ENCODE measurements at places on chromosomes 7 and 10. TPM values are rescaled to one million over a fixed set of nuclear protein-coding genes. Genes with fewer than 3 reads are reported as not detected.

Gene ZNF680
- 30.3 TPM for total RNA-seq

Gene CYP3A4
- 1.7 TPM for total RNA-seq

DNA sequence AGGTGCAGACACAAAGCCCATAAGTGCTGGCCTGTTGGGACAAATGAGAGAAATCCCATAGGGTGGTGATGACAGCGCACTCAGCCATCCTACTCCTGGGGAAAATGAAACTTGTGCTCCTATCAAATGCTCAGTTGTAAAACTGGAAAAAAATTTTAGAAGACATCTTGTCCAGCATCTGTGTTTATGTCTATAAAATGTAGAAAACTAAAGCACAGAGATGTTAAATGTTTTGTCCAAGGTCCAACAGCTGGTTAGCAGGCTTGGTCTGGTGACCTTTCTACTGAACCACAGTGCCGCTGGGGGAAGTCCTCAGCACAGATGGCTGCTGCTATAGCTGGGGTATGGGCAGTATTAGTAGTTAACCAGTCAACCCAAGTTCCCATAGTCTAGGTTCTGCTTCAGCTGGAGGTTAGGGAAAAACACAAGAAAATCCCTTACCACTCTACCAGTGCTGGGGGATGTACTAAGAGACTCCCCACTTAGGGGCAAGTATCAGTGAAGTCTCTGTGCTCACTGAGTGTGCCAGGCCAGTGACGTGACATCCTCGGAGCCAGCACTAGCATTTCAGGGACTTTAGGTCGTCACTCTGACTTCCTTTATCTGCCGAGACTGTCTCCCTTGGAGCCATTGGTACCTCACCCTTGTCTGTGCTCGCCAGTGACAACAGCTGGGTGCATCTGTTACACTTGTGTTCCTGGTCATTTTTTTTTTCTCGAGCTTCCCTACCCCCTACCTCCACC is 1.9 kb downstream of the TSPAN33 start:
- DNase-seq: no peak

DNA sequence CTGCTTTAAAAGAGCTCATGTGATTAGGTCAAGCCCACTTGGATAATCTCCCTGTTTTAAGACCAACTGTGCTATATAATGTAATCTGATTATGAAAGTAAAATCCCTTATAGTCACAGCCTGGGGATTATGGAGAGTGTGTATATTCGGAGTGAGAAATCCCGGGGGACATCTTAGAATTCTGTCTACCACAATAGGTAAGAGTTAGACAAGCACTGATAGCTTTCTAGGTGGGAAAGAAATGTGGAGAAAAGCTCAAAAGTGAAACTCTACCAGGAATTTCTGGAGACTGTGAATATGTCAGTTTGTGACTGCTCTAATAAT is 2.9 kb upstream of the VCL start:
- no peak for DNase-seq

DNA sequence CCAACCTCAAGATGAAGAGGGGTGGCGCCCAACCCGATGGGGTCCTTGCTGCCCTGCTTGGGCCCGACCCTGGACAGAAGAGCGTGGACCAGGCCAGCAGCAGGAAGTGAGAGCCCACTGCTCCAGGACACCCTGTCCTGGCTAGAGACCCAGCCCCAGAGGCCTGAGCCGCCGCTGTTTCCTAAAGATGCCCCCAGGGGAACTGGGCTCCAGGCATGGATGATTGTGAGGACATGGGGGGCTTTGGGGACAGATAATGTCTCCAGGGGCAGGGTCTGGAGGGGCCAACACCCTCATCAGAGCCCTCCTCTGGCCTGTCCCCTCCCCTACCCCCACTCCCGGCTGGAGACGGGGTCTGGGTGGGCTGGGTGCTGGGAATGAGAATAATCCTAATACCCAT is 71.7 kb downstream of the MYL10 start:
- DNase-seq: no peak

Gene C10orf105
- total RNA-seq: 0.18 TPM

- no peak for DNase-seq
Observed at GRCh38 chr7:135121868-135122267, 26.0 kb upstream of the TMEM140 start.

Gene CXCL12
- 106 TPM for total RNA-seq

- DNase-seq: no peak
Observed at GRCh38 chr7:19715499-19715898, 6.7 kb upstream of the POLR1F start.

- no peak for DNase-seq
Observed at GRCh38 chr10:46198516-46198915, 88.3 kb upstream of the ANTXRL start.

DNA sequence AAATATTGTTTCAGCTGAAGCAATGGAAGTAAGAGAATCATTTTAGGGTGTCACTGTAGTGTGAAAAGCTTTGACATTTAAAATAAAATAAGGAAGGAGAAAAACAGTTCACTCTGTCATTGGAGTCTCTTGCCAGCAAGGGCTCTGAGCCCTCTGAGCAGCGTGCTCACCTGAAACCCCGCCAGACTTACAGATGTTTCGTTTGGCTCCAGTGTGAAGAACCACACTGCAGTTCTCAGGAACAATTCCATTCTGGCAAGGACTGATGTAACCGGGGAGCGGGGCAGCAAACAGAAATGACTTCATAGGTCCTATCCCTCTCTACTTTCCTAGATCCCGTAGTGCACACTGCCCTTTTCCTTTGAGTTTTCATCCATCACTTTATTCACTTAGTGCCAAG is 164.3 kb downstream of the CELF2 start:
- peak; percentile 75 for DNase-seq

Gene SSC4D
- total RNA-seq: 0.89 TPM

- DNase-seq: no peak
Observed at GRCh38 chr10:70445718-70446657, 4.5 kb upstream of the NODAL start.

Gene CCDC172
- total RNA-seq: not detected

Gene ITGB8
- 30.4 TPM for total RNA-seq

DNA sequence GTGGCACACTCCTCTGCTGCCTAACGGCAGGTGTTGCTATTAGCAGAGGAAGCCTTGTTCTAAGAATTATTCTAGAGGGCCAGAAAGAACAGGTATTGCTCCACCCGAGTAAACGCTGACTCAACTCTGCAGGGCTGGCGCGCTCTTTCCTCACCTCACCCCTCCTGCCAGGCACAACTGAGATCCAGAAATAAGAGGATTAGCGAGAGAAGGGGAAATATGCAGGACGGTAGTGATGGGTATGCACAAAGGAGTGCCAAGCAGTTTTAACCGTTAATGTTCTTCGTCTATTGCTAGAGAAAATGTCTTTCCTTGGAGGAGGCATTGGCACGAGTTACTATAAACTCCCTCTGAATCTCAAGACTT is 369 bp upstream of the SCIN start:
- no peak for DNase-seq

DNA sequence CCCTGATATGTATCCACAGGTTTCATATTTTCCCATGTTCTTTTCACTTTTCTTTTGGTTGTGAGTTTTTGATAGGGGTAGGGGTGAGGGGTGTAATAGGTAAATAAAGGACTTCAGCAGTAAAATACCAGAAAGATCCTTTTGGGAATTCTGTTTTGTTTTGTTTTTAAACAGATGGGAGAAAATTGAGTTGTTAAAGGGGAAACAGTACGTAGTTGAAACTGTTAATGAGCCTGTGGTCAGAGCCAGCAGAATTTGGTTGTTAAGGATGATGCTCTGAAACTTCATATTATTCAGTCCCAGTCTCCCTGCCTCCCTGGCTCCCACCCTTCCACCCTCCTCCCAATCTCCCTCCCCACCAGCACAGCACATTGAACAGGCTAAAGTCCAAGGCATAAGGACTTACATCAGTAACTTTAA is 195.9 kb downstream of the CREB5 start:
- no peak for DNase-seq

Gene NUTM2A
- 1.5 TPM for total RNA-seq

- no peak for DNase-seq
Observed at GRCh38 chr7:22563621-22564241, 63.7 kb upstream of the STEAP1B start.

Gene COL1A2
- 438 TPM for total RNA-seq

Gene CLRN3
- total RNA-seq: not detected

DNA sequence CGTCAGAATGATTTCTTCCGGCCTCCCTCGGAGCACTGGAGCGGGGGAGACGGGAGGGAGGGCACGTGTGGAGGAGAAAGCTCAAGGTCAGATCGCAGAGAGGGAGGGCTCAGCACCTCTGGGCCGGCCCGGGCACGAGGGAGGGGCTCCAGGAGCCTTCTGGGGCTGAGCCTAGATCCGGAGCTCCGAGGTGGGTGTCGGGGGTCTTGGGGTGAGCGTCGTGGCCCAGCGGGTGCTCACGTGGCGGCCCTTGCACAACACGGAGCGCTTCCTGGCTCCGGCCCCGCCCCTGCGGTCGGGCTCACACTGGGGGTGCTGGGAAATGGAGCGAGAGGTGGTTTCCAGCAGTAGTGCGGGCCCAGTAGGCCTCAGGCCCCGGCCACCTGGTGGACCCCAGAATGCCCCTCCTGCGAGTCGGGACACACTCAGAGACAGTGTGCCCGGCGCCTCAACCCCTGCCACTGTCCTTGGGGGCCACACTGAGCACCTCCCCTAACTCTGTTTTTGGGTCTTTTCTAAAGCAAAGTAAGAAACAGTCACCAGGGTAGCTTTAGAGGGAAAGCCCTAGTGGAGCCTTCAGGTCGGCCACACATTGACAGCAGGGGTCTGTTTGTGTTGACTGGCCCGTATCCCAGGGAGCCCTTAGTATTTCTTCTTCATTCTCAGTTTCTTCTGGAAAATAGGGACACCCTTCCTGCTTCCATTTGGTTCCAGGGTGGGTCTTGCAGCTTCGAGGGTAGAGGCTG is 798 bp downstream of the PPIF start:
- peak; percentile 77 for DNase-seq

DNA sequence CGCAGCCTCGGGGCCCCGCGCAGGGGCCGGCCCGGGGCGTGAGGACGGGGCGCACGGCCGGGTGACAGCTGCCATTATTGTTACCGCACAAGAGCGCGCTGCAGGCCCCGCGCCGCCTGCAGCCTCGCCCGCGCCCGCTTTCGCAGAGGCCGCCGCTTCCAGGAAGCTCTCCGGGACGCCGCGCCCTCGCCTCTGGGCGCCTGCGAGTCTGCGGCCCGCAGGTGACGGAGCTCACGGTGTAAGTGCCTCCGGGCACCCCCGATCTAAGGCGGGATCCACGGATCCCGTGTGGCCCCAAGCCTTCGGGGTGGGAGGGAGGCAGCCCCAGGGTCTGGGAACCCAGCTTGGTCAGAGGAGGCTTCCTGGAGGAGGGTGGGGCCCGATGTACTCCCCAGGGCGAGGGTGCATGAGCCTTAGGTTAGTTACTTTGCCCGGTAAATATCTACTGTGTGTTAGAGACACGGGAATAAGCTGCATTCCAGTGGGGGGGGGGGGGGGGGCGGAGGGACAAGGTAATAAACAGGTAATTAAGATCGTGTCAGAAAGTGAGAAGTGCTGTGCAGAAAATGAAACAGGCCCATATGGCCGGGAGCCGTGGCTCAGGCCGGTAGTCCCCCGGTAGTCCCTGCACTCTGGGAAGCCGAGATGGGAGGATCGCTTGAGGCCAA is 638 bp downstream of the IQCE start:
- peak; percentile 12 for DNase-seq

DNA sequence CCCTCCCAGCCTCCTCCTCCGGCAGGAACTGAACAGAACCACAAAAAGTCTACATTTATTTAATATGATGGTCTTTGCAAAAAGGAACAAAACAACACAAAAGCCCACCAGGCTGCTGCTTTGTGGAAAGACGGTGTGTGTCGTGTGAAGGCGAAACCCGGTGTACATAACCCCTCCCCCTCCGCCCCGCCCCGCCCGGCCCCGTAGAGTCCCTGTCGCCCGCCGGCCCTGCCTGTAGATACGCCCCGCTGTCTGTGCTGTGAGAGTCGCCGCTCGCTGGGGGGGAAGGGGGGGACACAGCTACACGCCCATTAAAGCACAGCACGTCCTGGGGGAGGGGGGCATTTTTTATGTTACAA is 83.3 kb downstream of the PAX2 start:
- DNase-seq: no peak

Gene SLC39A12
- total RNA-seq: not detected

DNA sequence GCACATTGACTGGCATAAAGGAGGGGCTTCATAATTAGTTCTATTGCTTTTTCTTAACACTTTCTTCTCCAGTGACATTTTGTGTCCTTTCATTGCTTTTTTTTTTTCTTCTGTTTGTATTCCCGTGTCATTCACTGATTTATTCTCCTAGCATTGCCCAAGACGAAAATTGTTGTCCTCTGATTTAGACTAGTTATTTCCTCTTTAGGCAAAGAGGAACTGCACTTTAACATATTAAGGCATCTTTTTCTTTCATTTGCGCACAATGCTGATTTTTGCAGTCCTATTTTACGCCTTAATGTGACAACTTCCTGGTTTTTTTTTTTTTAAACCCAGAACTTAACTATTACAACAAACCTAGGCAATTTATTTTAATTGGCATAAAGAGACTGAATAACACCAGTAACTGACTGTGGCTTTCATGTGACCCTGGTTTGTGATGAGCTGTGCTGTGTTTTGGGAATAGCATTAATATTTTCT is 39.7 kb downstream of the ARID5B start:
- no peak for DNase-seq

- DNase-seq: no peak
Observed at GRCh38 chr10:51007781-51008180, 66.5 kb upstream of the PRKG1 start.

DNA sequence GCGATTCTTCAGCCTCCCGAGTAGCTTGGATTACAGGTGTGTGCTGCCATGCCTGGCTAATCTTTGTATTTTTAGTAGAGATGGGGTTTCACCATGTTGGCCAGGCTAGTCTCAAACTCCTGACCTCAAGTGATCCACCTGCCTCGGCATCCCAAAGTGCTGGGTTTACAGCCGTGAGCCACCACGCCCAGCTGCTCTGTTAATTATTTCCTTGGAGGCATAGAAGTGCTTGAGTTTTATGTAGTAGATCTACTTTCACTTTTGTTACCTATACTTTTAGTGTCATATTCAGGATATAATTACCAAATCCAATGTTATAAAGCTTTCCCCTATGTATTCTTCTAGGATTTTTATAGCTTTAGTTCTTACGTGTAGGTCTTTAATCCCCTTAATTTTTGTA is 1093.0 kb downstream of the GATA3 start:
- DNase-seq: no peak

GRCh38 chr10:101682172-101682825 is 12.7 kb downstream of the FBXW4 start:
- DNase-seq: no peak

DNA sequence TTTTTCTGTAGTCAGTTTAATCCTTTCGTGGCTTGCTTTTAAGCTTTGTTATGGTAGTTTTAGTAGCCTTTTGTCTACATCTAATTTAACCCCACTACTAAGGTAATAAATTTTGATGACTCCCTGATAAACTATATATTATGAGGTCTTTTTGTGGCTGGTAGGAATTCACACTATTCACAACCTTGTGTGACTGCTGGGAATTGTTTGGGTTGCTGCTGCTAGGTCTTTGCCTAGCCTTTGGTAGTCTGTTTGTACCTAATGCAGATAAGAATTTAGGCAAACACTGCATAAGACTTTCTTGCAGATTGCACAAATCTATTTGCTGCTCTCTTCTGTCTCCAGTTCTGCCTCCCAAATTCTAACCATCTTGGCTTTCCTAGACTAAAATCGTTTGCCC is 58.3 kb downstream of the SHOC2 start:
- no peak for DNase-seq

GRCh38 chr7:114936471-114936870 is 14.6 kb downstream of the MDFIC start:
- DNase-seq: no peak

Gene AKR1C1
- total RNA-seq: 22.9 TPM

Gene KLLN
- total RNA-seq: 0.92 TPM

Gene MACC1
- total RNA-seq: 0.15 TPM

GRCh38 chr10:131313377-131313776 is 1.9 kb upstream of the TCERG1L start:
- DNase-seq: no peak

GRCh38 chr7:5621776-5622175 is 159.7 kb downstream of the RNF216 start:
- no peak for DNase-seq

All from ovary (tissue), 10 donors.